ENCODE measurements at places on chromosomes 2 and 18.

DNA sequence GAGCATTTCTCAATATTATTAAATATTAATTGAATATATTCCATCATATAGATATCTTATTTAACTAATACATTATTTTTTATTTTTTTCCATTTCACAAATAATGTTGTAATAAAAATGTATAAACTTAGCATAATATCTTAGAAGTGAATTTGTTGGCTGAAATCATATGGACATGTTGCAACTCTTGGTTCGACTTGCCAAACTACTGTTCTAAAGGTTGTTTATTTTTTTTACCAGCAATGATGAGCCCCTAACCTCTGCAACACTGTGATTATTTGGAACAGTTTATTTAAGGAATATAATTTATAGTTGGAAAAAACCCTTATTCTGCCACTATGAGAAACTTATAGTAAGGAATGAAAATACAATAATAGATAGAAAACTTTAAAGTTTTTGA lies 8.8 kb upstream of the NAB1 start:
- no peak for DNase-seq

DNA sequence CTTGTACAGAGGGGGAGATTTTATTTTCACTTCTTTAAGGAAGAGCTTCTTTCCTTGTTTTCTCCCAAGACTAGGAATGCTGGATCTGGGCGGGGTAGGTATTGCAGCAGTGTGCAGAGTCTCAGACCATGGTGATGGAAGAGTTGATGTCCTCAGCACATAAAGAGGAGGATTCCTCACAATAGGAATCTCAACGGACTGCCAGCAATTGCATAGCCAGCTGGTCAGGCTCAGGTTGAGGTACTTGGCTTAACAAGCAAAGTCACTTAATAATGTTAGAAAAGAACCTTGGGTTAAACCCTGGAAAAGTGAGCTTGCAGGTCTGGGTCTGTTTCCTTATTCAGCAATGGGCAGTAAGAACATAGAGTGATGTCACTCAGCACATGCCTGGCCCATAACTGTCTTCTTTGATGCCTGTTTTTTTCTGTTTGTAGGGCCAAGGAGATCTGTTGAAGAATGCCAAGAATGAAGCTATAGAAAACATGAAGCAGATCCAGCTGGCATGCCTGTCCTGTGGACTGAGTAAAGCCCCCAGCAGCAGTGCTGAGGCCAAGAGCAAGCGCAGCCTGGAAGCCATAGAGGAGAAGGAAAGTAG lies 342.1 kb downstream of the PLCL1 start:
- DNase-seq: no peak

DNA sequence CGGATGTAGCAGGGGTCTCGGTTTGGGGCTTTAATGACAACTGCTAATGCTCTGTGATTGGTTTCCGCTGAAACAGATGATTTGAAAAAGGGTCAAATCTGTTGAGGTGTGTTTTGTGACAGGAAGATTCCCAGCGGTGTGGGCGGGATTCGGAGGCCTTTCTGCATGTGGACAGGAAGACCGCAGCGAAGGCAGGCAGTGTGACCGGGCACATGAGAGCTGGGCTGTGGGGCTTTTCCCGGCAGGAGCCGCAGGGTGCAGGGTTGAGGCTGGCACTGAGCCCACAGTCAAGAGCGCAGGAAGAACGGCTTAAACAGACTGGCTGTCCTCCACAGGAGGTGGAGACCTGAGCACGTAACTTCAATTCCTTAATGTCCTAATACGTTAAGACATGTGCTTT lies 180.0 kb upstream of the TPO start:
- DNase-seq: no peak

GRCh38 chr2:231049286-231050017 lies 7.2 kb upstream of the PSMD1 start:
- DNase-seq: no peak

DNA sequence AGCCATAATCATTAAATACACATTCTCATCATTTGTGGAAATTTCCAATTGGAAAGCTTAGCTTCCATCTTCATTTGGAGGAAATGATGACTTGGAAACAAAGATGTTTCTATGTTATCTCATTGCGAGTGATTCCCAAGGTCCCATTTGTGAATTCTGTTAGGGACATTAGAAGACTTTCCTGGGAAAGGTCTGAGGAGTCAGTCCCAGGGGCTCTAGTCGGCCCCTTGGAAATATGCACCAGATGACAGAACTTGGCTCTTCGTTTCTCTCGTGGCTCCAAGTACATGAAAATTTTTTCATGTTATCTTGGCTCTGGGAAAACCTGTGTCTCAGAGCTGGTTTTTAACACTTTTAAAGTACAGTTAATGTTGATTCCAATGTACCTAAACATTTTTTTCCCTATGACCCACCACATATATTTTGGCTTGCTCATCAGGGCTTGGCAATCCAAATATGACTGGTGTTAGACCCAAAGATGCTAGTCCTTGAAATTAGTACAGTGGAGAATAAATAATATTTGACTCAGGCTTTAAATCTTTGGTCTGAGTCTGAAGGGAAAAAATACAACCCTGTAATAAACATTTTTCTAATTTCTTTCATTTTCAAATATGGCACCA lies 15.4 kb upstream of the CAVIN2 start:
- no peak for DNase-seq

GRCh38 chr2:56210291-56210690 lies 26.5 kb downstream of the CCDC85A start:
- no peak for DNase-seq

DNA sequence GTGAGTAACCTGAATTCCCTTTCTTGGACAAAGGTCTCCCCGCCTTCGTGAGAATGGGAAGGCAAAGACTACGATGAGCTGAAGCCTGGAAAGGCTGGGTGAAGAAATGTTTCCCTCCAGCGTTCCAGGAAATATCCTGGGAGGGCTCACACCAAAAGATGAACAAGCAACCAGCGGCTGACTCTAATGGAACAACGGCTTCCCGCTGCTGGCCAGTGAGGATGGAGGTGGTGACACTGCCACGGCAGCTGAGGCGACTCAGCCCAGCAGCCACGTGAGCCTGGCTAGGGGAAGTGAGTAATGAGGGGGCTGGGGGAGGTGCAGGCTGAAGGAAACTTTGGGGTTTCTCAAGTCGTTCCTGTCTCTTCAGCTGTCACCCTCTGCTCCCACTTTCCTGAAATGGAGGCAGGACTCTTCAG lies 105.0 kb upstream of the SMAD7 start:
- no peak for DNase-seq

DNA sequence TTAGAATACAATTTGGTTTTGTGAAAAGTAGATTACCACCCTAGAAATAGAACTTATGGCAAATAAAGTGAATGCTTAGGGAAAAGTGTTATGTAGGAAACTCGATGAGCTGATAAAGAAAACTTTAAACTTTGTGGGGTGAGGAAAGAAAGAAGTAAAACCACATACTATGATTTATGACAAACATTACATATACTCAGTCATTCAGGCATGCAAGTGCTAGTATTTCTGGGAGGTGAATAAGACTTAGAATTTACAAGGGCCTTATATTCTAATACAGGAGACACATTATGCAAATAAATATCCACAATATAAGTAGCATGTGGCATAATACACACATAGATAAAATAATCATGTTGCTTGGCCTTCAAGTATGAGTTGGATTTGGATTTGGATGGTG lies 618.1 kb downstream of the XIRP2 start:
- no peak for DNase-seq

DNA sequence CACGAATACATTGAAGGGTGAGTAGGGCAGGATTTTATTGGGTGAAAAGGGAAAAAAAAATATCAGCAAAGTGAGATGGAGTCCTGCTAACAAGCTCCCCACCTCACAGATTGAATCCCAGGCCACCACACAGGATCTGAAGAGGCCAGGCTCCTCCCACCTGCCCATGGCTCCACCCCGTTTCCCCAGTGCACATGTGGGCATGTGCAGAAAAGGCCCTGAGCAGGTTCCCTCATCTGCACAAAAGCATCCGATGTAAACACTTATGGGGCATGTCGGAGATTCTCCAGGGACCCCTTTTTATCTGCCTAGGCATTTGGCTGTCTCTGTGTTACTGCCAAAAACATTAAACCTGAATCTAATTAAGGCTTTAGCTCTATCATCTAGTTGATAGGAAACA lies 35.2 kb downstream of the SKA1 start:
- no peak for DNase-seq

DNA sequence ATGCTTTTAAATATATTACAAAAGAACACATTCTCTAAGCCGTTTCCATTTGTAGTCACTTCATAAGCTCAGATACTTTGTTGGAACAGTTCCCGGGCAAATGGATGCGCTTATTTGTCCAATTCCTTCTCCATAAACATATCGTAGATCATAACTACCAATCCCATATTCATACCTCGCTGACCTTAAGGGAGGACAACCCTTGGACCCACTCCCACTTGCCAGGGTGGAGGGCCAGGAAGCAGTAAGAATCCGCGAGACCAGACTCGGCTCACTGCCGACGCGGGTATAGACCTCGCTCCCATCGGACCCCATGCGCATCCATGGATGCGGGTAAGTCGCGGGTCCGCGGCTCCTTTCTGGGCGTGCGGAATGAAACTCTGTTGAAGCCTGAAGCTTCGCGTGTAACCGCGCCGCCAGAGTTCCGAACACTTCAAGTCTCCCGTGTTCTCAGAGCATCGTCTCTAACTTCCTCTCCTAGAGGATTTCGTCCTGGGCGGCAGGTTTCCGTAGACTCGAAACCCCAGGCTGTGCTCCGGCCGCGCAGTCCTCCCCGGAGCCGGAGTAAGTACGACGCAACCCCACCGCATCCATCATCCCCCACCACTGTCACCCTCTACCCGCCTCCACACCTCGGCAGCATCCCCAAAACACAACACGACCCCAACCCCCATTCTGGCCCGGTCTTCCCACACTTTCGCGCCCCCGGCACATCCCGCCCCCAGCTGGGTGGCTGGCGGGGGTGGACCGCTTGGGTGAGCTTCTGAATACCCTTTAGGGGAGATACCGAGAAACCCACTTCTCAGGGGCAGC lies 1.1 kb downstream of the DSC3 start:
- DNase-seq: no peak

- DNase-seq: no peak
Observed at GRCh38 chr2:132522901-132523300, 106.3 kb downstream of the GPR39 start.

- no peak for DNase-seq
Observed at GRCh38 chr2:219737270-219737691, 109.9 kb downstream of the SLC4A3 start.

GRCh38 chr18:55289775-55290174 lies 298.2 kb downstream of the TCF4 start:
- no peak for DNase-seq

DNA sequence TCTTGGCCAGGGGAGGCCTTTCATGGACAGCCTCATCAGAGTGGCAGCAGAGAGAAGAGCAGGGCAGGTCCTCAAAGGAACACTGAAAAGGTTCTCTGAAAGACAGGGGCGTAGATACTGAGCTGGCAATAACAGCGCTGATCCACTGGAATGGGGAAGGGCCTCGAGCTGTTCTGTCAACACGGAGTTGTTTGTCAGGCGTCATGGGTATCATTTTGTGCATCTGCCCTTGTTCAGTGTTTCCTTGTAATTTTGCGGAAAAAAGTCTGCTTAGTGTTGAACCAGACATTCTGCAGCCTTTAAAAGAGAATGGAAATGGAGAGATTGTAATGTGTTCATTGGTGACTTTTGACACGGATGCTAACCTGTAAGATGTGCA lies 21.5 kb downstream of the AGAP1 start:
- no peak for DNase-seq

DNA sequence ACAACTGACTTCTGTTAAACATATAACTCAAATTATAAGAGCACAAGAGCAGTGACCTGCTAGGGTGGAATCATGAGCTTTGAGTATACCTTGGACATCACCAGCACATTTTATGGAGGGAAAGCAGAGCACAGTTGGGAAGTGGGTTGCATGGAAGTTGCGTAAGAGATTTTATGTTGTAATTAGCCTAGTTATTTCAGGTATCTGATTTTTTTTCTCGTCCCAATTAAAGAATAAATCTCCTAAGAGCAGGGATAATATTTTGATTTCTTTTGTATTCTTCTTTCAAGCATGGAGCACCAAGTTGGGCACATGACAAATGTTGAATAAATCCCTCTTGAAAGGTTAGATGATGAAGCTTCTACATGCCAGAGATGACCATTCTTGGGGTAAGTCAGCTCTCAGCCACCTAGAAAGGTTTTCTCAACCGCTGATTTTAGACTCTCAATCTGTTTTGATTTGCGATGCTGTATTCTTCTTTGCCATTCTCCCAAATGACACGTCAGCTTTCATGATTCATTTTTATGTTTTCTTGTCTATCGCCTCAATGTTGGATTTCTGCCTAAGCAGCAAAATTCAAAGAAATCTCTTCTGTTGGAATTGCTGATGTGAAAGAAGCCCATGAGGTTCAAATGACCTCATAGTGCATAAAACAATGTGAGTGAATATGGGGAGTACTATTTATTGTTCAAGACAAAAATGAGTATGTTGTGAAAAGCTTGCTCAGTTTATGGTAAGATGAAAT lies 15.3 kb upstream of the FN1 start:
- DNase-seq: no peak

Measured in HuH-7.5 (cell line).